ENCODE measurements at places on chromosomes 5 and 9.

GRCh38 chr9:15935661-15936305 lies 382.9 kb downstream of the CCDC171 start:
- peak; percentile 65 for DNase-seq

GRCh38 chr9:100087218-100087617 lies 11.6 kb downstream of the ERP44 start:
- DNase-seq = no peak

DNA sequence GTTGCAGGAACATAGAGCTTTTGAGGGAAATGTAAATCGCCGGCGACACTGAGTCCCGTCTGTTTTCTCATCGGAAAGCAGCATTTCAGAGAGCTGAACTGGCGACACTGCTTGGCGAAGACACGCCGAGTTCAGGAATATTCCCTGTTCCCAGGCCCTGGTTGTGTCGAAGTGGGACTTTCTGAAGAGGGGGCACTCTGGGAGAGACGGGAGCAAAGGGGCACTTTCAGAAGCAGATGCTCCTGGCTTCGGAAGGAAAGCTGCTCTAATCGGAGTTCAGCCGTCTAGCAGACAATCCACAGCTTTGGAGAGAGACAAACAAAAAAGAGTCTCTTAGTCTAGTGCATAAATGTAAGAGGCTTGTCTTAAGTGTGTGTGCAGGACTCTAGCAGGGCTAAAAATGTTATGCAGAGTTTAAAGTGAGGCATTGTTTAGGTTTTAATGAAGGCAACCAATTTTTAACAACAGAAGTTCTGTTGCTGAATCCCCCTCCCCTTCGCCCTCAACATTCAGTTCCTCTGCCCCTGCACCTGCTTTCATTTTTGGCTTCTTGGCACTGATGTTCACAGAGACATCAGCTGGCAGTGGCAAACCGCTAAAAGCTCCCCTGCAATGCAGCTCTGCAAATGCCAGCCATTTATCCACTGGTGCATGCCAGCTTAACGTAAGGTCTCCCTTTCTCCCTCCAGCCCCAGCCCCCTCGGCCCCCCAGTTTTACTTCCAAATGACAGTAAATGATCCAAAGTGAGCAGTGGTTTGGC lies 289.5 kb upstream of the MPDZ start:
- DNase-seq = peak; percentile 89

DNA sequence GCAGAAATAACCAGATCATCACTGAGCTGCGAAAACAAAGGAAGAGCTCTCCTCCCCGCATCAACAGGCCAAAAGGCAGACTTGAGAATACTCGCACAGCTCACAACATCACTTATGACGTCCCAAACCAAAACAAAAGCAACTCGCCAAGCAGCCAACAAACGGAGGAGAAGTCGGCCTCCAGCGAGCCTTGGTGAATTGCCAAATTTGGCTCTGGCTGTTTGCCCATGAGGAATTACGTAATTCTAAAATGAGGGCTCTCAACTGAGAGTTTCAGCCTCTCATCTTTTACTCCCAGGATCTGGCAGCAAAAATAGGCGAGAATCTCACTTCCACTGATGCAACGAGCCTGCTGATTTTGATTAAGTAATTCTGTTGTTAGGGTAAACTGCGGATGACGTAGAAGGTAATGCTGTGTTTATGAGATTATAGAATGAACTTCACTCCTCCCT lies 51.7 kb upstream of the SEMA6A start:
- DNase-seq = peak; percentile 87

GRCh38 chr5:174733836-174734235 lies 9.5 kb downstream of the MSX2 start:
- no peak for DNase-seq

- peak; percentile 46 for DNase-seq
These were observed at the start of gene C9orf50 for GRCh38 chr9:129620669-129621295. Gene C9orf50 (minus strand): TSS chr9:129621101. CDS start chr9:129620574, 527 bp downstream.

DNA sequence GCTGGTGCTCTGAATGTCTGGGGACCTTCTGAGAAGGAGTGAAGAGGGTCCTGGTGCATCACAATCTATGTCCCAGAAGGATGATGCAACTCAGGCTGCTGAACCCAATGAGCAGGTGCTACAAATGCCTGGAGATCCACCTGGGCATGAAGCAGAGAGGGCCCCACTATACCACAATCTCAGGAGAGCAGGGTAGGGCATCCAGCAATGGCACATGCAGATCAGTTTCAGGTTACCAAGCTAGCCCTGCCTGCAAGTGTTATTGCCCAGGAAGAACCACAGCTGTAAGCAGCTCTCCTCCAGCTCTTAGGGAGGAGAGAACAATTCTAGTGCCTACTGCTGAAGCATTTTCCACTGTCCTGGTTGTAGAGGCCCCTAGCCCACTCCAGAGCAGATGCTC lies 389.2 kb upstream of the TNC start:
- DNase-seq = no peak

DNA sequence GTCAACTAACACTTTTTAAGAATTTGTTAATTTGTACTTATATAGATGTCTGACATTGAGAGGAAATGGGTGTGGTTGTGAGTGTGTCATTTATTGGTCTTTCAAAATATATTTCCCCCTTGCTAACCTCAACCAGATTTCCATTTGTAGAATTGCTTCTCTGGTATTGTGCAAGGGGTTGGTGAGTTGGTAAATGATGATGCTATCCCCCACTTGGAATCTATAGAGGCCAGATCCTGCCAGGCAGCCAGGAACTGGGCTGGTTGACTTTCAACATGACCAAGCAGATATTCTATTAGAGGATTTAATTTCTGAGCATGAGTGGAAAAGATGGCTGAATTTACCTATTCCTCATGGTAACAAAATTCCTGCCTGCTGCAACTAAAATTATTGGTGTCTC lies 306.6 kb upstream of the KIF2A start:
- no peak for DNase-seq

- DNase-seq = no peak
These were observed 56.8 kb downstream of the SEMA4D start for GRCh38 chr9:89440951-89441654.

DNA sequence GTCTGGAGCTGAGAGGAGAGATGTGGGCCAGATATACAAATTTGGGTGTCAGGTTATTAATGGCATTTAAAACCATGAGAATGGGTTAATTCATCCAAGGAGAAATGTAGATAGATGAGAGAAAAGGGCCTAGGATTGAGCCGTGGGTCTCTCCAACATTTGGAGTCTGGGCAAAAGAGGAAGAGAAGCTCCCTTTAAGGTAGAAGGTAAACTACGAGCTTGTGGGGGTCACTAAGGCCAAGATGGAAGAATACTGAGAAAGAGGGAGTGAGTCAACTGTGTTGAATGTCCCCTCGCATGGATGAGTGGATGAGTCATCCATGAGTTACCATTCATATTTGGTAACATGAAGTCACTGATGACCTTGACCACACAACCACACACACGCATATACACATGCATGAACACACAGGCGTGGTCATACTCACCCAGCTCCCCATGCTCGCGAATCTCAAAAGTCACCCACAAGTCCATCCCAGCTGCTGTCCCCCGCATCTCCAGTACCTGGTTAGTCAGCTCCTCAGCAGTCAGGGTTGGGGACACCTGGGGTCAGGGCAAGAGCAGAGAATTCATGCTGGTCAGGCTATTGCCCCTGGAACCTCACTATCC lies 6.8 kb upstream of the FCHSD1 start:
- DNase-seq = no peak
